ENCODE measurements at places on chromosomes 5 and 9. TPM values are rescaled to one million over a fixed set of nuclear protein-coding genes. Genes with fewer than 3 reads are reported as not detected.

SPINK14 gene
- not detected for total RNA-seq

- no peak for DNase-seq
Observed at GRCh38 chr5:147857302-147858129, 21.0 kb upstream of the SCGB3A2 start.

ECSCR gene
- 21.4 TPM for total RNA-seq

CCL21 gene
- 12.4 TPM for total RNA-seq

GRCh38 chr5:160369990-160370712 is at the start of gene C1QTNF2:
Gene C1QTNF2 (minus strand): TSS chr5:160370626. CDS start chr5:160355011, 15,615 bp downstream.
- peak; percentile 79 for DNase-seq

COL27A1 gene
- total RNA-seq, result 9.8 TPM

DNA sequence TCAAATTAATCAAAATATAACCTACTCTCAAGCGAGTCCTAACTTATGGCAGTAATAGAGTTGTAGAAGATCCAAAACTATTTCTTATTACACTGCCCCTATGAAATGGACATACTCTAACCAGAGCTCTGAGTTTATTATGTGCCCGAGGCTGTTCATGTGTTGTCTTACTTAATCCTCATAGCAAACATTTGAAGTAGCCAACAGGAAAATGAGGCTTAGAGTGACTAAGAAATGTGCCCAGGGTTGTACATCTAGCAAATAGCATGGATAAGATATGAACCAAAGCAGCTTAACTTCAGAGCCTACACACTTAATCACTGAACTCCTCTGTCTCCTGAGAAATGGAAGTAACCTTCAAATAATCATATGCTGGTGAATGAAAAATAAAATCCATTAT is 1551.7 kb downstream of the MAT2B start:
- DNase-seq, result no peak

- DNase-seq, result no peak
Observed at GRCh38 chr5:130323804-130324454, 419.7 kb downstream of the CHSY3 start.

DNA sequence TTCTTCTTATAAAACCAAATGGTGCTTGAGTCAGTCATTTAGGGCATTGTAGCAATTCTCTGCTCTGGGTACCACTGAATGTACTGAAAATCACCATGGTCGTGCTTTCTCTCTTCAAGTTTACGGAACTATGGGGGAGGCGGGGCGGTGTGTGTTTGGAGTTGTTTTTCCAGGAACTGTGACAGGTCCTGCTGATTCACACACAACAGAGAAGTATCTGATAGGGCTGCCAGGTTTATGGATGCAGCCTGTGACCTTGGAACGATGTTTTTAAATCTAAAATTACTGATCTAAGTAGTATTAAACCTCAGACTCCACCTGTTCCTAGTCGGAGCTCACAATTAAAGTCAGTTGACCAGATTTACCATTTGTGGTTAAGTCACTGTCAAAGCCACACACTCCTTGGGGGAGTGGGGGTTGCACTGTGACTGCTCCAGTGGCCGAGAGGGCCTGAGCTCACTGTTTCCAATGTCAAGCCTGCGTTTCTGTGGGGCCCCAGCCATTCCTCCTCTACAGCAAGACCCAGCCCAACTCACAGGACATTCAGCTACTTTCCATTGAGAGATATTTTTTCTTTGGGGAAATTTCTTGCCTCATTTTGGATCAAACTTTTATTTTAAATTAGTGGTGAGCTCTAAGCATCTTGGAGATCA is 44.4 kb downstream of the GADD45G start:
- no peak for DNase-seq

DNA sequence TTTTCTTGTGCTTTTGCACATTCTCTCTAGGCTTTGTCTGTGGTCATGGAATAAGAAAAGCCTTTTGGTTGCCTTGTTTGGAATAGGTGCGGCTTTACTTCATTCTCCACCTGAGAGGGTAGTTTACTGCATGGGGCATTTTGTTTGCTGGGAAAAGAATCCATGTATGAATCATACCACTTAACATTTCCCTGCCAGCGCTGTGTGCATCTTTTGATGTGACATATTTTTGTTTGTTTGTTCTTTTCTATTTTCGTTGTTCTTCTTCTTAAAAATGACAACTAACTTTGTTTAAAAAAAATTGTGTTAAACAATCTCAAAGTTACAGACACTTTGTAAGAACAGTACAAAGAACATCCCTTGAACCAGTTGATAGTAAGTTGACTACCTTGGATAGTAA is 113.2 kb downstream of the GCNT1 start:
- no peak for DNase-seq

GRCh38 chr9:108831496-108832178 is 24.1 kb downstream of the ACTL7B start:
- DNase-seq, result no peak

GRCh38 chr9:74414325-74414724 is 82.8 kb upstream of the RORB start:
- DNase-seq, result no peak

- DNase-seq, result no peak
Observed at GRCh38 chr5:172751761-172752510, 19.1 kb downstream of the DUSP1 start.

CATSPER3 gene
- 1.1 TPM for total RNA-seq

IER5L gene
- total RNA-seq, result 4.6 TPM

DNA sequence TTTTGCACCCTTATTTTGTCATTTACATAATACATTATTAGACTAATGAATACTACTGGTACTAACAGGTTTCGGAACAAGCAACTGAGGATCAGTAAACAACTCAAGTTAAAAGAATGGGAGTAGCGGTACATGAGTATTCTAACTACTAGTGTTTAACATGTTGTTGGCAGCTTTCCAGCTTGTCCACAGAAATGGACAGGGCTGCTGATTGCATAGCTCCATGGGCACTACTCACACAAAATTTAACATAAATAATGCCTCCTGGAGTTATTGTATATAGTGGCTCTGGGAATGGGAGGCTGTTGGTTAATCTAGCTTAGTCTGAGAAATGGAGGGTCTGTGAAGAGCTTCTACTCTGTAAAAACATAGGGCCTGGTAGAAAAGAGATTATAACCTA is 6.7 kb downstream of the NCBP1 start:
- no peak for DNase-seq

- peak; percentile 66 for DNase-seq
Observed at GRCh38 chr9:127813686-127814226, 11.1 kb downstream of the FPGS start.

GRCh38 chr5:82222597-82223574 is 55.3 kb downstream of the RPS23 start:
- DNase-seq, result no peak

DNA sequence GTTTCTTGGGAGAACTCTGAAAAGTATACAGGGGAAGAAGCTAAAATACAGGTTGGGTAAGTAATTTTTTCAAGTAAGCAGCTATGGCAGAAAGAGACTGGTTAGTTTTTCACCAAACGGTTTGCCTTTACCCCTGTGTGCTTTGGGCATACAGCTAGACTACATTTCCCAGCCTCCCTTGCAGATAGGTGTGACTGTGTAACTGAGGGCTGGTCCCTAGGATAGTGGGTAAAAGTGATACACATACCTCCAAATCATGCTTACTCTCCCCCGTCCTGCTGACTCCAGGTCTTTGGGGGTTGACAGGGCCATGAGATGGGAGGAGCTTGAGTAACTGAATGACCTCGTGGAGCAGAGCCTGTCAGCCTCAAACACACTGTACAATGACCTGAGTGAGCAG is 208.6 kb upstream of the GDNF start:
- DNase-seq, result no peak

GRCh38 chr5:172904643-172905345 is 54.4 kb upstream of the RPL26L1 start:
- DNase-seq, result peak; percentile 83

- DNase-seq, result no peak
Observed at GRCh38 chr9:77896938-77897667, 134.5 kb downstream of the GNAQ start.

- DNase-seq, result no peak
Observed at GRCh38 chr5:58505971-58506640, 14.9 kb downstream of the GAPT start.

- no peak for DNase-seq
Observed at GRCh38 chr9:125538092-125538473, 168.9 kb downstream of the MAPKAP1 start.

SOX30 gene
- 0.19 TPM for total RNA-seq

GRCh38 chr9:569296-569695 is 272.2 kb upstream of the DMRT1 start:
- DNase-seq, result no peak

LMX1B gene
- total RNA-seq, result 1.2 TPM

DNA sequence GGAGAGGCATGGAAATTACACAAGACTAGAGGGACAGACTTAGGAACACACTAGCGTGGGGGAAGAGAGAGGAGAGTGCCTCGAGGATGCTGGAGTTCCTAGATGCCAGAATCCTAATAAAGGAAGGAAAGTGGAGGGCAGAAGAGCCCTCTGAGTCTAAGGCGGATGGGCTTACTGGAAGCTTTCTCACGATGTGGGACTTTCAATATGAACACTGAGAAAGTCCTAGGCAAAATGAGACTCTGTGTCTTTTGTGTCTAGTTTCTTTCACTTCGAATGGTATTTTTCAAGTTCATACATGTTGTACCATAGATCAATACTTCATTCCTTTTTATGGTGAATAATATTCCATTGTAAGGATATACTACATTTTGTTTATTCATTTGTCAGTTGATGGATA is 239.4 kb downstream of the NSG2 start:
- DNase-seq, result no peak

GRCh38 chr5:33088176-33088575 is 352.6 kb upstream of the TARS1 start:
- DNase-seq, result no peak

GRCh38 chr5:181189363-181189961 is 15.5 kb downstream of the TRIM7 start:
- DNase-seq, result no peak

GRCh38 chr9:135468854-135469521 is 10.6 kb upstream of the PPP1R26 start:
- DNase-seq, result no peak

- DNase-seq, result no peak
Observed at GRCh38 chr9:73210886-73211666, 59.4 kb downstream of the ANXA1 start.

- no peak for DNase-seq
Observed at GRCh38 chr9:16484180-16484579, 386.3 kb downstream of the BNC2 start.

GRCh38 chr9:137241490-137242268 is 592 bp downstream of the TUBB4B start:
- peak; percentile 87 for DNase-seq

- DNase-seq, result no peak
Observed at GRCh38 chr9:6132650-6133049, 83.0 kb upstream of the IL33 start.

ANGPTL2 gene
- 37.1 TPM for total RNA-seq

PCDHA7 gene
- not detected for total RNA-seq

- no peak for DNase-seq
Observed at GRCh38 chr9:120385606-120386389, 194.2 kb downstream of the CDK5RAP2 start.

ZNF454 gene
- total RNA-seq, result 1.8 TPM

GRCh38 chr5:1532384-1532783 is 8.6 kb upstream of the LPCAT1 start:
- no peak for DNase-seq

OSMR gene
- 14.1 TPM for total RNA-seq

DNA sequence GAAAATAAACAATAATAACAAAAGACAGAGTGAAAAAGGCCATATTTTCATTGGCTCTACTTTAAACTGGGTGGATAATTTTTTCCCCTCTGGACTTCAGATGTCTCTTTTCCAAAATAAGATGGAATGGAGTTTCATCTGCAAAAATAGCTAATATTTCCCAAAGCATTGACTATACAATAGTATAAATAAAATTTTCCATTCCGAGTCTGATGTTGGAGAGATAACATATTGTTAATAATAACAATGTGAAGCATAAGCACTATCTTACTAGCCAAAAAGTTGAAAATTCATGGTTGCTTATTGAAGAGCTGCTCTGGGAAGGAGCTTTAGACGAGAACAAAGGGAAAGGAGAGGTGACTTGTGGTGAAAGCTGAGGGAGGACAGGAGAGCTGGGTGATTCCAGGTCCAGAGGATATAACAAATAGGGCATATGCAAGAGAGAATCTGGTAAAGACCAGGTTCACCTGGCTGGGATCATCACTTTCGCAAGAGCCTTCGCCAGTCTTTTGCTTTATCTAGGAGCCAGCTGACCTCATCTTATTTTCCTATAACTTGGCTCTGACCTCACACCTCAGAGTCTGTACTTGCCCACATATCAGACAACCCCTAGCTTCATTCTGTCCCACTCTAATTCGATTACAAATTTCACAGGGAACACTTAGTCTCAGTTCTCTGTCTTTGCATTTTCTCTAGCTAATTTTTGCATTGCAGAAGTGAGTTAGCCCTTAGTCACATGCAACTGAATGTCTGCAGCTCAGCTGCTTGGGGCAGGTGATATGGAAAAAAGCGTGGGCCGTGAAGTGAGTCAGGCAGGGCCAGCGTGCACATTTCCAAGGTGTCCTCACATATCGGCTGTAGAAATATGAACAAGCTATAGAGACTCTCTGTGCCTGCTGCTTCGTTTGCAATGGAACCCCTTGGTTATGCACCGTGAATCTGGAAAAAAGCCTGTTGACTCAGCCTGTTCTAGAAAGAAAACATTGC is 7.6 kb upstream of the ZNF474 start:
- no peak for DNase-seq

DNA sequence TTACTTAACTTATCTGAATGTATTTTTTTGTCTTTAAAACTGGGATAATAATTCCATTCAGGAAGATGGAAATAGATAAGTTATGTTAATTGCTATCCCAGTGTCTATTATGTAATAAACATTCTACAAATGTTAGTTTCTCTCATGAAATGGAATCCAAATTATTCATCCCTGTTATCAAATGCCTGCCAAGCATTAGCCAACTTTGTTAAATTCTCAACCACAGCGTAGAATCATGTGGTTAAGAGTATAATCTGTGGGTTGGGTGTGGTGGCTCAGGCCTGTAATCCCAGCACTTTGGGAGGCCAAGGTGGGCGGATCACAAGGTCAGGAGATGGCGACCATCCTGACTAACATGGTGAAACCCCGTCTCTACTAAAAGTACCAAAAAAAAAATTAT is 912.9 kb upstream of the SEMA6A start:
- DNase-seq, result no peak

DNA sequence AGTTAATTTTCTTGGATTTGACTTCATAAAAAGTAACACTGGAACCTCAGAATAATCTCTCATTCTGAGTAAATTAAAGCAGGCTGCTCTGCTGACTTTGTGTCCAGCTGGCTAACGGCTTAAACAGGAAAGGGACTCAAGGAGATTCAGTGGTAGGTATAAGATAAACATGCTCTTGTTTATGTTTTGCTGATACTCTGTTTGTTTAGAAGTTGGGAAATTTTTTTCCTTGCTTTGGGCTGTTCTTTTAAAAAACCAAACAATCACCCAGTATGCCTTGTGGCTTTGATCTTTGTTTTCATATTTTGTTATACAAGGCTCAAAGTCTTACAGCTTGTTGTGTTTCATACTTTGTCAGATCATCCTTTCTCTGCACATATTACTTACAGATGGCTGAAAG is 237.6 kb upstream of the RIOK2 start:
- no peak for DNase-seq

DNA sequence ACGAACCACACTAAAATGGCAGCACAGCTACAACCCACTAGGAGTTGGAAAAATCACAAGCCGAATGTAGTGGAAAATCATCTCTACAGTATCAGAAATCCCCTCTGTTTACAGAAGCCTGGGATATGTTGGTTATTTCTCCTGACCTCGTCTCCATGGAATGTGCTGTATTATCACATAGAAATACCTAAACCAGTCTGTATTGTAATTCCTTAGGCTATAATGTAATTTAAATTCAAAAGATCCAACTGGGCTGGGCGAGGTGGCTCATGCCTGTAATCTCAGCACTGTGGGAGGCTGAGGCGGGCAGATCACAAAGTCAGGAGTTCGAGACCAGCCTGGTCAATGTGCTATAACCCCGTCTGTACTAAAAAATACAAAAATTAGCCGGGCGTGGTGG is 244.8 kb upstream of the MPDZ start:
- no peak for DNase-seq
